ENCODE measurements at places on chromosomes 2 and 18. TPM values are rescaled to one million over a fixed set of nuclear protein-coding genes. Genes with fewer than 3 reads are reported as not detected.

- no peak overlapping the region for H3K4me3 ChIP-seq
- H3K36me3 ChIP-seq = no peaks in the 10 kb centered on the region
- no peaks in the 10 kb centered on the region for H3K4me1 ChIP-seq
- no peak for DNase-seq
- H3K27me3 ChIP-seq = no peaks in the 10 kb centered on the region
- no peak overlapping the region for H3K27ac ChIP-seq
Measured at GRCh38 chr2:102672107-102672776, 52.9 kb downstream of the SLC9A2 start.

GRCh38 chr2:128469875-128470274 is 151.2 kb upstream of the HS6ST1 start:
- no peak overlapping the region for H3K4me3 ChIP-seq
- no peak overlapping the region for H3K27ac ChIP-seq
- peaks cover 19% of the 10 kb centered on the region for H3K4me1 ChIP-seq
- DNase-seq = no peak

DNA sequence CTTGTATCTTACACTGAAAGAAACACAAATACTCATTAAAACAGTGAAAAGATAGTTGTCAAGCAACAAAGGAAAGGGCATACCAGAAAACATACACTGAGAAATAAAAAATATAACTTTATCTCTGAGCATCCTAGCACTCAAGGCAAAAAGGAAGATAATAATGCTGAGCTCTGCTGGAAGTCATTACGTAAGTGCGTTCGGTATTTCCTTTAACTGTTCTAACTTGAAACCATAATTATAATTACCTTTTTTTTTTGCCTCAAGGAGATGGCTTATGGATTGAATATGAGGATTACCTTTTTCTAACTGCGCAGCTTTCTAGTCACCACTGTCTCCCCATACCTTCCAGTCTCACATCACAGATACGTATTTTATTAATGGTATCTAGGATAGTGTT is 308.1 kb downstream of the GBX2 start:
- H3K27ac ChIP-seq = no peak overlapping the region
- no peak overlapping the region for H3K4me3 ChIP-seq
- DNase-seq = no peak
- no peaks in the 10 kb centered on the region for H3K4me1 ChIP-seq

GRCh38 chr18:49988101-49988500 is 174.8 kb upstream of the ACAA2 start:
- H3K4me3 ChIP-seq = no peak overlapping the region
- H3K27ac ChIP-seq = no peak overlapping the region
- H3K4me1 ChIP-seq = no peaks in the 10 kb centered on the region
- DNase-seq = no peak

AUP1 gene
- 205 TPM for total RNA-seq

NT5DC4 gene
- not detected for total RNA-seq

FOSL2 gene
- total RNA-seq = 92.2 TPM

DGKD gene
- total RNA-seq = 471 TPM

SATB2 gene
- total RNA-seq = 184 TPM

SH3BP4 gene
- 15.6 TPM for total RNA-seq
